ENCODE measurements at places on chromosomes 12 and 14.
A peak's percentile ranks its signal among the peaks of the same experiment; 100 is the strongest.

- no peak for DNase-seq
These were observed 201.2 kb downstream of the ANO4 start for GRCh38 chr12:100995771-100996170.

- peak; percentile 96 for DNase-seq
These were observed 74.8 kb upstream of the PLXNC1 start for GRCh38 chr12:94073441-94074051.

DNA sequence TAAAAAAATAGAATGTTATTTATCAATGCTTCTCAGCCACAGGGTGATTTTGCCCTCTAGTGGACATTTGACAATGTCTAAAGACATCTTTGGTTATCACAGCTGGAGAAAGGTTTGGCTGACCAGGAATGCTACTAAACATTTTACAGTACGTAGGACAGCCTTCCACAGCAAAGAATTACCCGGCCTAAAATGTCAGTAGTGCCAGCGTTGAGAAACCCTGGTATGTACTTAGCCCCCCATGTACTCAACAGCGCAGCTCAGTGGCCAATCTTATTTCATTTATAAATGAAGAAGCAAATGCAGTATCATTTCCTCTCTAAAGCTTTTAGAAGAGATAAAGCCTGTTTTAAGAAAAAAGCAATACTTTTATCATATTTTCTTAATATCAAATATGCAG lies 5.8 kb downstream of the MARK3 start:
- peak; percentile 65 for DNase-seq

DNA sequence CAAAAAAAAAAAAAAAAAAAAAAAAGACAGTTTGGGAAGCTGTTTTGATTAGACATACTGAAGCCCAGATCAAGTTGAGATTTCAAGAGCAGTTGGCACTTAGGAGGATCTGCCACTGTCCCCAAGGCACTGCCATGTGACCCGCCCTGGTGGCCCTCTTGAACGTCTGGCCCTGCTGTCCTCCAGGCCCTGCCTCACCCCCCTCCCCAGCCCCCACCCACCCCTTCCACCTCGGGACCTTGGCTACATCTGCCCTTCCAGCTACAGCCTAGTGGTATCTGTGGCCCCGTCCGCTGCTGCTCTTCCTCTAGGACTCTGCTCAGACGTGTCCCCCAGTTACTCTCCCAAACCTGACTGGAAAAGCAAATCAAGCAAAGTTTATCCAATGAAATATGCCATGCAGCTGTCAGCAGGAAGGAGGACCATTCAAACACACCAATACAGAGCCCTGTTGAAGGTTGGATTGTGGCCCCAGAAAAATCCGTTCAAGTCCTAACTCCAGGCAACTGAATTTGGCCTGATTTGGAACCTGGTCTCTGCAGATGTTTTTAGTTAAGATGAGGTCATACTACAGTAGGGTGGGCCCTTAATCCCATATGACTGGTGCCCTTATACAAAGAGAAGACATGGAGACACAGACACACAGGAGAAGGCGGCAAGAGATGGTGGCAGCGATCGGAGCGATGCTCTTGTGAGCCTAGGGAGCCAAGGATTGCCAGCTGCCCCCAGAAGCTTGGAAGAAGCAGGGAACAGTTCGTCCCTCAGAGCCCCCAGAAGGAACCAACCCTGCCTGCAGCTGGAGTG lies 17.7 kb downstream of the SLC25A29 start:
- no peak for DNase-seq

DNA sequence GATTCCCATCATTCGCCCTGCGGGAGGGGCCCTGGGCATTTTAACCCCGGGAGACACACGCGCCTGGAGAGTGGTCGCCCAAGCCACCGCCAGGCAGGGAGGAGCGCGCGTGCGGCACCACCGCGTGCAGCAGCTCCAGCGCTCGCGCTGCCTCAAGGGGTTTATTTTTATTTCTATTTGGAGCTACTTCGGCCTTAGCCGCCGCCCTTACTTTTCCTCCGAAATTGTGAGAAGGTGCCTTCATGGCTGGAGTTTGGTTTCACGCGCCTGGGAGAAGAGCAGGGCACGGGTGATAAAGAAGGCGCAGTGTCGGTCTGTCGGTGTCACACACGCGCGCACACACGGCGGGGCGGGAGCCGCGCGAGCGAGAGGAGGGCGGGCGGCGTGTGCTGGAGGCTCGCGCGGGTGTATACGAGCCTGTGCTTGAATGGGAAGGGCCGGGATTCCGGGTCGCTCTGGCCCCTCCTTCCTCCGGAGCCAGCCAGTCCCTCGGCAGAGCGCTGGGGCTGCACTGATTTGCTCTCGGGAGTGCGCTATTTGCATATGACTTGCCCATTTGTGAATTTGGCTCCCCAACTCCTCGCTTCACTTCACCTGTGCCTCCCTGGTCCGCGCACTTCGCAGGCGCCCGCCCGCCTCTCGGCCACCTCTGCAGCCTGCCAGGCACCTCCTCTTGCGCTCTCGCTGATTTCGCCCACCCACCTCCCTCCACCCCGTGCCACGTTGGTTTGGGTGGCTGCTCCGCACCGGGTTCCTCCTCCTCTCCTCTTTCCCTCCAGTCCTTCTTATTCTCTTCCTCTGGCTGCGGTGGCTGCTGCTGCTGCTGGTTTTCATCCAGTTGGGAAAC lies 932.3 kb downstream of the DIO2 start:
- peak; percentile 99 for DNase-seq

GRCh38 chr12:38149395-38150073 lies 167.0 kb upstream of the ALG10B start:
- no peak for DNase-seq

DNA sequence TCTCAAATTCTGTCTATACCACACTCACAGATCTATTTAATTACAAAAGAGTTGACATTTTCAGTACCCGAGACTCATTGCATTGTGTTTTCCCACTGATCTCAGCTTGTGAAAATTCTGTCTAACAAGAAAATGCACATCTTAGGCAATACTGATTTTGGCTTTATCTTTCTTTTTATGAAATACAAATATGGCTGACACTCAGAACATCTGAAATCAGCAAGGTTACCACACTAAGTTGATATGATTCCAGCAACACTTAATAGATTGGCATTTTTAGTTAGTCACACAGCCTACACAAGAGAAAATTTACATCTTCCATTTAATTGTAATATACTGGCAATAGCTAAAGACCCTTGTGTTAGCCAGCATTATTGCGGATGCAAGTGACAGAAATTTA lies 40.3 kb downstream of the PEX5 start:
- no peak for DNase-seq

DNA sequence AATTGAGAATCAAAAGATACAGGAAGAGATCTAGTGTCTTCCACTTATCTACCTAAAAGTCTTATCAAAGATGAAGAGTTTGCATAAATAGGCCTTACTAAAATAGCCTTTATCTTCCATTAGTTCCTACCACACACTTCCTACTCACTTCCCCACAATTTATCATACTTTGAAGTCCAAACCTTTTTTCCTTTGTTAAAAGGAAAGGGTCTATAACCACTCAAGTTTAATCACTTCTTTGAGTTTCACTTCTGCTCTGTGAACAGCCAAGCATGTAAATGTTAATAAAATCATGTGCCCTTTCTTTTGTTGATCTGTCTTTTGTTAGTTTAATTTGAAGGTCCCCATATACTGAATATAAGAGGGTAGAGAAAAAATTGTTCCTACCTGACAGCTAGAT lies 114.5 kb downstream of the PHLDA1 start:
- no peak for DNase-seq

DNA sequence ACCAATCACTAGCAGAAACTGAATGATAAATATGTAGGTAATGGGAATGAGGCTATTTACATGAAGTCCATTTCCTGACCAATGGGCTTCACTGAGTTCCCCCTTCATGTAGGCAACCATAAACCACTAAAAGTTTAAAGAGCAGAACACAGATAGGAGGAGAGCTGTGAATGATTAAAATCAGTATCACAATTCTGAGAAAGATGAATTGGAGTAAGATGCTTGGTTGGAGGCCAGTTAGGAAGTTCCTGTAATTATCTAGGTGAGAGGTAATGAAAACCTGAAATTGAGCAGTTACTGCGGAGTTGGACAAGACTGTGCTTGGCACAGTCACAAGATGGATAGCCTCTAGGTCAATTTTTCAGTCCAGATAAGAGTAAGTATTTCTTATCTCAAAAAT lies 56.6 kb downstream of the GALNT4 start:
- no peak for DNase-seq

DNA sequence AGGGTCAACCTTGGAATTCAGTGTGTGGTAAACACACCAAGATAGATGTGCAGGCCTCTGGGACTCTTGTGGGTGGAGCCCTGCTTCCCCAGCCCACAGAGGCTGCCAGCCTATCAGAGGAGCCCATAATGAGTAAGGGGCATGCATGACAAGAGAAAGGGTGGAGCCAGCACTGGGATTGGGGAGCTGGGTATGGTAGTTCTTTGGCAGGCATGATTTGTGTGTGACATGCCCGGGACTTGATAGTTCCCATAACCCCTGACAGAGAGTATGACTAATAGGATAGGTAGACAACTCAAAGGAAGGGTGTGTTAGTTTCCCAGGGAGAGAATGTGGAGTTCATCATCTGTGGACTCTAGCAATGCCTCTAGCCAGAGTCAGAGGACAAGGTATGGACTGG lies 143.0 kb downstream of the EMP1 start:
- no peak for DNase-seq

GRCh38 chr12:109840305-109841074 lies 7.3 kb upstream of the TRPV4 start:
- no peak for DNase-seq

GRCh38 chr12:92702754-92703679 lies at the start of gene PLEKHG7:
Gene PLEKHG7 (plus strand): TSS chr12:92702989. CDS start chr12:92706632, 3,643 bp downstream.
- DNase-seq = no peak

DNA sequence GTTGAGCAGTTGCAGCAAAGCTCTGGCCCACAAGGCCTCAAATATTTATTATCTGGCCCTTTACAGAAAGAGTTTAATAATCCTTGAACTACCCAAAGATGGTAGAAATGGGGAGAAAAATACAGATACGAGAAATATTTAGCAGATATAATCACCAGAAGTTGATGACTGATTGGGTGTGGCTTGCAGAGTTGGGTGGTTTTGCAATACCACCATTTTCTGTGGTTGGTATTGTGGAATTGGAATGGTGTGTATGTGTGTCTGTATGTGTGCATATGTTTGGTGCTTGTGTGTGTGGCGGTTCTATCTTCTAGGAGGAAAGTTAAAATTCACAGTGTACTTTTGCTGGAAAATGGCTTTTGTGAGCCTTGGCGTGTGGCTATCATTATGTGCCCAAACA lies 85.4 kb upstream of the MANSC4 start:
- DNase-seq = no peak

DNA sequence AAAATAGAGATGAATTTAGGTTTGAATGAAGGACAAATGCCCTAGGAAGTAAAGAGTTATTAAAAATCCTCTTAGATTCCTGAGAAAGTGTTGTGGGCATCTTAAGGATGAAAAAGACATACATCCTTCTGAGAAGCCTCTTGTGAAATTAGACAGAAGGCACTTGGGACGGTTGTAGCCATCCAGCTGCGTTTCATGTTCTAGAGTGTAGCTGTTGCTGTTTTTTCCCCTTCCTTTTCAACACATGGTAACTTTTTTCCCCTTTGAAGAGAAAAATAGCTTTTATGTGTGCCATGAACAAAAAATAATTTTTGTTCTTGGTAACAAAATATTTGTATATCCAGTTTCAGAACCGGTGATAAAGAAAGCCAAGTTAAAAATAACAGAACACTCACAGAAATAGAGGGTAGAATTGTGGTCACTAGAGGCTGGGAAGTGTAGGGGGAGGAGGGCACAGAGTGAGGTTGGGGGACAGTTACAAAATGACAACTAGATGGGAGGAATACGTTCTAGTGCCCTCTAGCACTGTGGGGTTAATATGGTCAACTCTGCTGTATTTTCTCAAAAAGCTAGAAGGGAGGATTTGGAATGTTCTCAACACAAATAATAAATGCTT lies 58.4 kb downstream of the PTHLH start:
- DNase-seq = no peak

DNA sequence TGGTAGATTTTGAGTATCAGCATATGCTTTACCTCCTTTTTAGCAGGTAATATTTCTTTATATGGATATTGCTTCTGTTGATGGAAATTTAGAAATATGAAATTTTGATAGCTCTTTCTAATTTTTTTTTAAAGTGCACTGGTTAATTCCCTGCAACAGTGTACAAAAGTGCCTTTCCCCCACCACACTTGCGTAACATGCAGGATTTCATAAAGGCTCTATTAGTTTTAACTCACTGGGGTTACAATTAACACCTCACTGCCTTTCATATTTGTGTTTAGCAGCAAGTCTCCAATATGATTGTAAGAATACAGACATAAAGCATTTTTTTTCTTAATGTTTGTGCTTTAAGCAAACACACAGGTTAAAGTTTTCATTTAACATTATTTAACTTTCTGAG lies 25.6 kb downstream of the MNAT1 start:
- no peak for DNase-seq

DNA sequence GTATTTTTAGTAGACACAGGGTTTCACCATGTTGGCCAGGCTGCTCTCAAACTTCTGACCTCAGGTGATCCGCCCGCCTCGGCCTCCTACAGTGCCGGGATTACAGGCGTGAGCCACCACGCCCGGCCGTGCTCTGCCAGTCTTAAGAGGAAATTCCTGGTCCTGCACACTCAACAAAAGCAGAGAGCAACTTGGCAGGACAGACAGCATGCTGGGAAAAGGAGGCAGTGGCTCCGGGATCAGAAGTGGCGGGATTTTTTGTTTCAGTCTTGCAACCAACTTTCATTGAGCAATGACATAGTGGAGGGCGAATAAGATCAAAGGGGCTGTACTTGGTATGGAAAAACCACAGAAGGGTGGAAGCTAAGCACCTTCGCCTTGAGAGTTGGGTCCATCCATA lies 2.1 kb downstream of the CKAP4 start:
- DNase-seq = no peak

- no peak for DNase-seq
These were observed 48.4 kb downstream of the FBXW8 start for GRCh38 chr12:116959198-116959460.

- no peak for DNase-seq
These were observed 412.4 kb downstream of the PCNX1 start for GRCh38 chr14:71319666-71320065.

GRCh38 chr12:639988-640387 lies 23.3 kb downstream of the NINJ2 start:
- no peak for DNase-seq

GRCh38 chr14:101960225-101960624 lies 4.1 kb upstream of the DYNC1H1 start:
- DNase-seq = peak; percentile 36

GRCh38 chr14:53855127-53855526 lies 101.5 kb downstream of the BMP4 start:
- DNase-seq = no peak

GRCh38 chr12:98513379-98514322 lies 1.7 kb upstream of the TMPO start:
- peak; percentile 24 for DNase-seq

DNA sequence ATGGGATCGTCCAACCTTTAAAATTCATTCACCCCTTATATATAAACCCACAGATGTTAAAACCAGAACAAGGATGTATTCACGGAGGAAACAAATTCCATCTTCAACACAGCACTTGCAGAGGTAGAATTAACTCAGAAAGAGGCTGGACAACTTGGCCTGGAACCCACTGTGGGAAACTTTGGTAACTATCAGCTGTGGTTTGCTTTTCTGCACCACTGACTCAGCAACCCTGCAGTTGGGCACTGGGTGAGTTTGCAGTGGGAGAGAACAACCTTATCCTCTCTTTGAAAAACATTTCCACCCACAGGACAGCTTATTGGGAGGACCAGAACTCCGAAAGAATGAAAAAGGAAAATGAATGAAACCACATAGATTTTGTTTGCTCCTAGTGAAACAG lies 66.3 kb downstream of the ZNF664 start:
- DNase-seq = no peak

All from G401 (cell line).